Stimulated activated CD8-positive, alpha-beta memory T cell treated with anti-CD3 and anti-CD28 coated beads, Interleukin-4, amount 100 ng/mL, for 1 hour (primary cell): ENCODE measurements at places on chromosomes 1 and 21.

- DNase-seq = no peak
These were observed 5.8 kb upstream of the TGFB2 start for GRCh38 chr1:218339267-218339831.

DNA sequence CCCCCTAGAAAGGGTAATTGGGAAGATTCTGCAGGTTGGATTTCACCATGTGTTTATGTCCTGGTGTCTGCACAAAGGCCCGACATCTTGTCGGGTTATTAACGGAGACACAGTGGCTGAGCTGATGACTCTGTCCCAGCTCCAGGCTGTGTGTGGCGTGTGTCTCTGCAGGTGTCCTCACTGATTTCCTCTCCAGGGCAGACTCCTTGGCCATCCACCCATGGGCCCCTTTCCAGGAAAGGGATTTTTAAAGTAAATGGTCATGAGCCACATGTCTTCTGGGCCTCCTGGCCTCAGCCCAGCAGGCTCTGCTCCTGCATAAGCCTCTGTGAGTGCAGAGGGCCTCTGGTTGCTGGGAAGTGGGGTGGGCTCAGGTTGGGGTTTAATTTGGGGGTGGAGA, 418.7 kb upstream of the VAMP3 start:
- no peak for DNase-seq

DNA sequence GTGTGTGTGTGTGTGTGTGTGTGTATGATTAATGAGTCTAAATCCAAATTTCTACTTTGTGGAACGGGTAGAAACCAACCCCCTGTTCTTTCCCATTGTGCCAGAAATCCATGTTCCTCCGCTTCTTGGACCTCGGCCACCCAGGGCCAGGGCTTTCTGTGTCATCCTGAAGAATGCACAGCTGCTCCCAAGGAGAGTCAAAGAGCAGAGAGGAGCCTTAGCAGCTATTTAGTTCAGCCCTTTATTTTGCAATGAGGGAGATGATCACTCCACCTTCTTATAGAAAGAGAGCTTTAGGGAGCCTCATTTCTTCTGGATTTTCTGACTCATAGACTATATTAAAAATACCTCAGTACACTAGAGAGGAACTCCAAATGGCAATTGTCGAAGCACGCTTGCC, 489.3 kb upstream of the VAMP3 start:
- no peak for DNase-seq

DNA sequence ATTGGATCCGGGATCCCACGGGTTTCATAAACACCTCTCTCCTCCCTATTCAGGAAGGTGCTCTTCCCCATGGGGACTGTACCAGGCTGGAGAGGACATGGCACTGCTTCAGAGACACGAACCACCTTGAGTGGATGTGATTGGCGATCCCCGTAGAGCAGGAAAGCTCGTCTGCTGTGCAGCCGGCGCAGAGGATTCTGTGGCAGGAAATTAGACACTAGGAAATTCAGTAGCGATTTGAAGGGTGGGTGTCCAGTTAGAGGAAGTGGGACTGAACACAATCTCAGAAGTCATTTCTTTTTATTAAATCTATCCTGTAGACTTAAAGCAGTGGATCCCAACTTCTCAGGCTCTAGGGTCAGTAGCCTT, 767 bp downstream of the PDIK1L start:
- no peak for DNase-seq

DNA sequence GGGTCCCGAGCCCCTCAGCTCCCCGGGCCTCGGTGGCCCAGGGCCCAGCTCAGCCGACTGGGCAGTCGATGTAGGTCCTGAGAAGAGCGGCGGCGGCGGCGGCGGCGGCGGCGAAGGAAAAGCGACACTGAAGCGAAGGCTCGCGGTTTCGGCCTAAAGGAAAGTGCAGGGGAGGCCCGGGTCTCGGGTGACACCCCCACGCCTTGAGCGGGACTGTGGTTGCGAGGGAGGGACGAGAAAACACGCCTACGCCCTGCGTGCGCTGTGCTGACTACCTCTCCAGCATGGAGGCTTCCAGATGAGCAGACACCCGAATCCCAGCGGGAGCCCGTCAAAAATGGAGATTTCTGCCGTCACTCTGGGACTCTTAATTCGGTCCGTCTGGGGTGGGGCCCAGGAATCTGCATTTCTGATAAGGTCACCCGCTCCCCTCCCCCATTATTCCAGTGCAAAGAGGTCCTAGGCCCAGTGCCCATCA, 31.2 kb downstream of the DNTTIP2 start:
- peak; percentile 34 for DNase-seq

GRCh38 chr1:168960595-168960994, 145.9 kb upstream of the ATP1B1 start:
- no peak for DNase-seq

GRCh38 chr1:166170075-166170474, 3.3 kb upstream of the FAM78B start:
- no peak for DNase-seq

DNA sequence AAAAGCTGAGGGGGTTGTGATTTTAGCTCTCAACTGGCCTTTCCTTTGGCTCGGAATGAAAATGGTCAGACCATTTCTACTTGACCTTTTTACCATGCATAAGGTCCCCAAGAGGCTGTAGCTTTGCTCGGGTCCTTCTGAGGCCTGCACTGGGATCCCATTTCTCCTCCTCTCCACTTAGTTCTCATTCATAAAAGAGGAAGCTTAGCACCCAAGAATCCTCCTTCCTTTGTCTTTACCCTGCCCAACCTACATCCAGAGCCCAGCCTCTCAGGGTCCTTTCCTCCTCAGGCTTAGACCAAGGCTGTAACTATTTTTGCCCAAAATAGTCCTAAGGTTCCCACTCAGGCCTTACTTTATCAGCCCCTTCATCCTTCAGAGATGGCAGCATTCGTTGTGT, 6.0 kb upstream of the SLC27A3 start:
- no peak for DNase-seq

DNA sequence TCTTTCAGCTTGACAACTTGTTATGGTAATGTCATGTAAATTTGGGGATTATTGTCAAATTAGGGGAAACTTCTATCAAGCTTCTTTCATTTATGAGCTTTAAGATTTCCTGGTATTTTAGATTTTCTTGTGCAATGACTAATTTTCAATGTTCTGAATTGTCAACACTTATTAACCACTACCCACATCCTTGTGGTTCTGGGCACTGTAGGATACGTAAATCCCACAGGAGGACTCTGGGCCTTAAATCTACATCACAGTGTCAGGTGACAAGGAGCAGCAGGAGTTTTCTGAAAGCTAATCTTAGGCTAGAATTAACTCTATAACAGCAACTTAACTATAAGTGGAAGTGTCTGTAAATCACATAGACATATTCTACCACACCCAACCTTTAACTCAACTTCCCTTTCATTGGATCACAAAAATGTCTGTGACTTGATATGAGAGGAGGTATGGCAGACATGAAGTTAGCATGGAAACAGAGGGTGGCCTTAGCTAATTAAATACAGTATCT, 397.7 kb downstream of the HLX start:
- no peak for DNase-seq

DNA sequence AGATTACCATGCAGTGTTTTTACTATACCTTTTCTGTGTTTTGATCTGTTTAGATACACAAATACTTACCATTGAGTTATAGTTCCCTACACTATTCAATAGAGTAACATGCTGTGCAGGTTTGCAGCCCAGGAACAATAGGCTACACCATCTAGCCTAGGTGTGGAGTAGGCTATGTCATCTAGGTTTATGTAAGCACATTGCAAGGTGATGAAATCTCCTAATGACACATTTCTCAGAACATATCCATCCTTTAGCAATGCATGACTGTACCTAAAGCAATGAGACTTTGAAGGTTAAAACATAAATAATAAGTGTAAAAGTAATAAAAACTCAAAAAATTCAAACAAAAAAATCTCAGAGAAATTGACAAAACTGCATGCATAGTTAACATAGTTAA, 358.6 kb downstream of the USH2A start:
- no peak for DNase-seq

DNA sequence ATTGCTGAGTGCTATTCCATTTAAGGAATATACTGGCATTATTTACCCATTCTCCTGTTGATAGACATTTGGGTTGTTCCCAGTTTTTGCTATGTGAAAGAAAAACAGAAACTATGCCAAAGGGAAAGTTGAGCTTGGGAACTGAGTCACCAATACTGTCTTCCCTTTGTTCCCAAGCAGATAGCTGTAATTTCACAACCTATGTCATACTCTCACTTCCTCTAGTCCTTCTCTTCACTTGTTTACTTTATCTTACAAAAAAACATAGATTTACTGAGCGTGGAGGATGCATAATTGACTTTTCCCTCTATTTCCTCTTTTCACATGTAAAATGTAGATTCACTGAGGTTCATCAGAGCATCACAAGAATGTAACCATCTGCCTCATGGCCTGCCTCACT, 32.4 kb upstream of the PGBD5 start:
- no peak for DNase-seq

DNA sequence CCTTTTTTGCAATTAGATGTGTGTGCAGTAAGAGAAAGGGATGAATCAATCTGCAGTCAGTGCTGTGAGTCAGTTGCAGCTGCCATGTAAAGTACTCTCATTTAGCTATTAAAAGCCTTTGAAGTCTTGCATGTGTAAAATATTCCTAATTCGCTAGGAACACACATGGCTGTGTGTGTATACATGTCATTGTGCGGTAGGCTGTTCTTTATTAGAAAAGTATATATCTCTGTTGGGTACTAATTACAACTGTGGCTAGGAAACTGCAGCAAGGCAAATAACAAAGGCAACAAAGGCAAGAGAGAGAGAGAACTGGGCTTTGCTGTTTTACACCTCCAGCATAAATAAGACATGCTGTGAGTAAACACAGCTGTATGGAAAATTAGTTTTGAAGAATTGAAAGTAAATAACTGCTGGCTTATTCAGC, 41.7 kb downstream of the EPB41 start:
- no peak for DNase-seq
